Naive thymus-derived CD4-positive, alpha-beta T cell (primary cell): ENCODE measurements at places on chromosomes 1 and 21. TPM values are rescaled to one million over a fixed set of nuclear protein-coding genes. Genes with fewer than 3 reads are reported as not detected.

AVPR1B gene
- polyA plus RNA-seq = not detected

OR2G3 gene
- polyA plus RNA-seq = not detected

OR4F29 gene
- not detected for polyA plus RNA-seq

ERICH3 gene
- polyA plus RNA-seq = not detected

PODN gene
- not detected for polyA plus RNA-seq

ELAPOR1 gene
- polyA plus RNA-seq = 10.3 TPM

SLC9C2 gene
- not detected for polyA plus RNA-seq

EPHB2 gene
- not detected for polyA plus RNA-seq

TMPRSS15 gene
- not detected for polyA plus RNA-seq

FAM151A gene
- polyA plus RNA-seq = not detected

FCRLA gene
- polyA plus RNA-seq = 0.59 TPM

IL20 gene
- polyA plus RNA-seq = not detected

ADAMTS1 gene
- 0.71 TPM for polyA plus RNA-seq

SELL gene
- 2,291 TPM for polyA plus RNA-seq

TGFB2 gene
- polyA plus RNA-seq = not detected

GFI1 gene
- polyA plus RNA-seq = 7.9 TPM

TMIGD3 gene
- not detected for polyA plus RNA-seq

ADAMTS4 gene
- 0.38 TPM for polyA plus RNA-seq

C1orf216 gene
- polyA plus RNA-seq = 5.5 TPM

FMN2 gene
- polyA plus RNA-seq = not detected
